NT2/D1 (cell line): ENCODE measurements at places on chromosomes 3 and 15.

GRCh38 chr3:88148651-88149050 is 1.1 kb upstream of the C3orf38 start:
- DNase-seq: no peak

DNA sequence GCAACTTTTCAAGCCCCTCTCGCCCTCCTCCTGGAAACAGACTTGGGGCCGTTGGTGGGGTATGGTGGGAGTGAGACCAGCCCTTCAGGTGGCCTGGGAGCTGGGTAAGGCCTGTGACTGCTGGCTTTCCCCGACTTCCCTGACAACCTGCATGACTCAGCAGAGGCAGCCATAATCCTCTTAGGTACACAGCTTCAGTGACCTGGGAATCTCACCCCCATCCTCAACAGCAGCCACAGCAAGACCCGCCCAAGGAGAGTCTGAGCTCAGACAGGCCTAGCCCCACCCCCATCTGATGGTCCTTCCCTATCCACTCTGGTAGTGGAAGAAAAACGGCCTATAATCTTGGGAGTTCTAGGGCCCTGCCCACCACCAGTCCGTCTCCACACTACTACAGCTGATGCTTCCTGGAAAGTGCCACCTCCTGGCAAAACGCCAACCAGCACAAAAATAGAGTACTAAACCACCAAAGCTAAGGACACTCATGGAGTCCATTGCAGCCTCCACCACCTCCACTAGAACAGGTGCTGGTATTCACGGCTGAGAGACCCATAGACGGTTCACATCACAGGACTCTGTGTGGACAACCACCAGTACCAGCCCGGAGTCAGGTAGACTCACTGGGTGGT is 13.1 kb upstream of the SLC27A2 start:
- no peak for DNase-seq

GRCh38 chr3:30502051-30502741 is 104.2 kb upstream of the TGFBR2 start:
- DNase-seq: no peak

- no peak for DNase-seq
These were observed 102.8 kb upstream of the SEMA6D start for GRCh38 chr15:47614360-47615011.
